Right atrium auricular region (tissue), 2 donors: ENCODE measurements at places on chromosomes 12 and 14.

DNA sequence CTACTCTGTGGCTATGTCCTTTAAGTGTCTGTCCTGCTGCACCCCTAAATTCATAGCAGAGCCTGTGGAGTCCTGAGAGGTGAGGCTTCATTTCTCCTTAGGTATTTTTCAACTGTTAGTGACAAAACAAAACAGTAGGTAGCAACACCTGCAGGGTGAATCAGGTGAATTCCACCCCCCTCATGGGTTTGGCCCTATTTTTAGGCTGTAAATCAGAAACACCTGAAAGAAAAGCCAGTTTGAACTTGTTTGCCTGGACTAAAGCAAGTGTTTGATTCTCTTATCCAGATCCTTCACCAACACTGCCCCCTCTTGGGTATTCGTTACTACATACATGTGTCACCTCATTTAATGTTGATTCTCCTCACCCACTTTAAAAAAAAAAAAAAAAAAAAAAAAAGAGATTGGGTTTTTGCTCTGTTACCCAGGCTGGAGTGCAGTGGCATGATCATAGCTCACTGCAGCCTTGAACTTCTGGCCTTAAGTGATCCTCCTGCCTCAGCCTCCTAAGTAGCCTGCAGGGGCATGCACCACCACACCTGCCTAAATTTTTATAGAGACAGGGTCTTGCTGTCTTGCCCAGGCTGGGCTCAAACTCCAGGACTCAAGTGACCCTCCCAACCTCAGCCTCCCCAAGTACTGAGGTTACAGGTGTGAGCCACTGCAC lies 10.3 kb downstream of the TBPL2 start:
- DNase-seq = no peak

GRCh38 chr12:84201976-84202375 lies 710.6 kb downstream of the SLC6A15 start:
- DNase-seq = no peak

DNA sequence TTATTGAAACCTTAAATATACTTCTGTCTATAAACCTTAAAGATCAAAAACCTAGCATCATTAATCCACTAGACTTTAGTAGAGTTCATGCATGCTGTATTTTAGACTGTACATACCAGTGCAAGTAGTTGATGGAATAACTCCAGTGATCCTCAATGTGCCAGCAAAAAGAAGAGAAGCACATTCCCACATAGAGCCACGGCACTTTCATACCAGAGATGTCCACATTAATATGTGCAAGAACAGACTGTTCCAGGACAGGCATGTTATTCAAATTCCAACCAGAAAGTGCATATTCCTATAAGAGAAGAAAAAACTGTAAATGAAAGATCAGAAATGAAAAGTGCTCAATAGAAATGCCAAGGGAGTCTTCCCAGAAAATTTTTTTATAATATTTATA lies 55.0 kb downstream of the KDM5A start:
- no peak for DNase-seq

DNA sequence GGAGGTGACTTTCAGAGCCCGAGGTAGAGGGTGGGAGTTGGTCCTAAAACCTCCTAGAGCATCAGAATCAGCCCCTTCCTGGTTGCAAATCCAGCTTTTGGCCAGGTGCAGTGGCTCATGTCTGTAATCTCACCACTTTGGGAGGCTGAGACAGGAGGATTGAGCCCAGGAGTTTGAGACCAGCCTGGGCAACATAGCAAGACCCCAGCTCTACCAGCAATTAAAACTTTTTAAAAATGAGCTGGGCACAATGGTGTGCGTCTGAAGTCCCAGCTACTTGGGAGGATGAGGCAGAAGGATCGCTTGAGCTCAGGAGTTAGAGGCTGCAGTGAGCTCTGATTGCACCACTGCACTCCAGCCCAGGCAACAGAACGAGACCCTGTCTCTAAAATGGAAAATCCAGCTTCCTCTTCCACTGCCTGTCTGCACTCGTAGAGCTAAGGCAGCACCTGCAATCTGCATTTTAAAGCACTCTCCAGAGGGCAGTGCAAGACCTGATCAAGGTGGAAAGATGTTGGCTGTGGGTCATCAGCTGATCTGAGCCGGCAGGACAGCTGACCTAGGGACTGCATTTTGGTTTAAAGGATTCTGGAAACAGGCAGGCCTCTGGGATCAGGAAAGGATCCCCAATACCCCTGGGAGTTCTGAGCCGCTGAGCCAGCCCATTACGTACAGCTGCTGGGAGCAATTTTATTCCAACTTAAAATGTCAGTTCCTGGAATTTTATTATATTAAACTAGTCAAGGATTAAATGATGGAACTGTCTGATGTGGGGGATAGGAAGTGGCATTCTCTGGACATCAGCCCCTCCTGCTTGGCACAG lies 1.8 kb upstream of the TESC start:
- no peak for DNase-seq

GRCh38 chr12:112971248-112971647 lies 7.1 kb upstream of the OAS2 start:
- no peak for DNase-seq

DNA sequence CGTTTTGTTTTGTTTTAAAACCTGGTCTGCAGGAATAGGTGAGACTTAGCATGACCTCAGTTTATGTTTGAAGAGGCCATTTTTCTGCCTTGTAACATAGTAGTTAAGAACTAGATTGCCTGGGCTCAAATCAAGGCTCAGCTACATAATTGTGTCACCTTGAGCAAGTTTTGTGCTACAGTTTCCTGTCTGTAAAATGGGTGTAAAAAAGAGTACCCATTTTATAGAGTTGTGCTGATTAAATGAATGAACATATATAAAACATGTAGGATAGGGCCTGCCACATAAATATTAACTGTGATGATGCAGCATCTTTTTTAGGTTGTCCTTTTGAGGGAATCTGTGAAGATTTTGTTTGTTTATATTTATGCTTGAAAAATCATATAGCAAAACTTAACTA lies 7.2 kb downstream of the WNK1 start:
- DNase-seq = no peak

- no peak for DNase-seq
Observed at GRCh38 chr12:106709068-106709511, 65.4 kb upstream of the RIC8B start.

DNA sequence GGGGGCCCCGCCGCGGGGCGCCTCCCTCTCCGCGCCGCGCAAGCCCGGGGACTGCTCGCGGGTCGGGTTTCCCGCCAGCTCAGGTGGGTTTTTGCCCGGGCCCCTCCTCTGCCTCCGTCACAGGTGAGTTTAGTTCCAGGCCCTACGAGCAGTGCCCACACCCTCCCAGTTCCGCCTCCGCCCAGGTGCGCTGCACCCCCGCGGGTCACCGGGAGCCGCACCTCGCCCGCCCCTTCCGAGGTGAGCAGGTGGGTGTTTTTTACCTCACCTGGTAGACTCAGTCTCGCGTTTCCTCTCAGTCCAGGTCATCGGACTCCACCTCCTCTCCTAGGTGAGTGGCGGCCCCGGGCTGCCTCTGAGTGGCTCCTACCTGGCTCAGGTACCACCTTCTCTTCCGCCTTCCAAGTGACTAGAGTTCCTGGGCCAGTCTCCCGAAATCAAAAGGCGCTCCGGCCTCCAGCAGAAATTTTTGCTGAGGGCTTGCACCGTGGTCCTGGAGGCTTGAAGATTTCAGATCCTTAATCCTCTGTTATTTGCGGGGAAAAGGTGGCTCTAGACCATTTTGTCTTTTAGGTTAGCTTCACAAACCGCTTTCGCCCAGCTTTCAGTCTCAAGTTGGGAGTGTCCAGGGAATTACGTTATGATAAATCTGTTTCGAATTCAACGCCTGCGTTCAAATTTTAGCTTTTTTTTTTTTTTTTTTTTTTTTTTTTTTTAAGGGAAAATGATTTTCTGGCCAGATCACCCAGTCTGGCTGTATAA lies at the start of gene TMEM30B:
Gene TMEM30B, minus strand, starts transcription at position 153 of the 762 bp plus-strand sequence. CDS start 191 bp downstream, outside the sequence.
- DNase-seq = no peak

- no peak for DNase-seq
Observed at GRCh38 chr14:104437703-104438102, 141.9 kb upstream of the C14orf180 start.

GRCh38 chr12:64681200-64682052 lies 71.1 kb downstream of the RASSF3 start:
- no peak for DNase-seq

DNA sequence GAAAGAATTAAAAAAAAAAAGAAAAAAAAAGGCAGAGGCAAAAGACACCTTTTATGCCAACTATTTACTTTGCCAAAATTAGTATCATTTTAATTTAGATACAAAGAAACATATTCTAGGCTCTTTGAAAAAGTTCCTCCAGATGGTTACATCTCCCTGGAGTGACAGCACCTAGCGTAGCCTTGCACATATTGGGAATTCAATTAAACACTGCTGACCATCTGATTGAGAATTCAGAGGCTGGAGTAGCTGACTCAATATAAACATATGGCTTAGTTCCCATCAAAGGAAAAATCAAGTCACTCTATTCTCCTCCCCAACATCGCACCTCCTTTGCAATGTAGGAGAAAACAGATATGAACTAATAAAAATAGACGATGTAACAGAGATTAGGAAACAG lies 36.4 kb downstream of the ANKS1B start:
- DNase-seq = no peak

DNA sequence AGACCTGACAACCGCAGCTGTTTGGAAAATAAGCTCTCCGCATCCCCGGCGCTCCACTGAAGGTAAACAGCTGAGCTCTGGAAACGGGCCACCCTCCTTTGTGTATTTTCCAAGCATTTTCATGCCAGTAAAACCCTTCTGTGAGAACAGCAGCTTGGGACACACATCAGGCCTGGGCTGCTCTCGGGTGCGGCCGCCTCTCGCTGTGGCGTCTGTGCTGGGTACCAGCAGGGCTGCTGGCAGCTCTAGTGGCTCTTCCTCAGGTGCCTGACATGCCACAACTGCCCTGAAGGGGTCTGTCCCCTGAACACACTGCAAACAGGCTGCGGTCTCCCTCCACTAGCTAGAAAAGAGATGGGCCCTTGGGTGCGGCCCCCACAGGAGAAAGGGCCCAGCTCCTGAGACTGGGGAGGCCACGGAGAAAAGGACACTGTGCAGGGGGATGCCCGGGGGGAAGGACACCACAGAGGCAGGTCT lies 96.3 kb downstream of the ITPK1 start:
- no peak for DNase-seq

DNA sequence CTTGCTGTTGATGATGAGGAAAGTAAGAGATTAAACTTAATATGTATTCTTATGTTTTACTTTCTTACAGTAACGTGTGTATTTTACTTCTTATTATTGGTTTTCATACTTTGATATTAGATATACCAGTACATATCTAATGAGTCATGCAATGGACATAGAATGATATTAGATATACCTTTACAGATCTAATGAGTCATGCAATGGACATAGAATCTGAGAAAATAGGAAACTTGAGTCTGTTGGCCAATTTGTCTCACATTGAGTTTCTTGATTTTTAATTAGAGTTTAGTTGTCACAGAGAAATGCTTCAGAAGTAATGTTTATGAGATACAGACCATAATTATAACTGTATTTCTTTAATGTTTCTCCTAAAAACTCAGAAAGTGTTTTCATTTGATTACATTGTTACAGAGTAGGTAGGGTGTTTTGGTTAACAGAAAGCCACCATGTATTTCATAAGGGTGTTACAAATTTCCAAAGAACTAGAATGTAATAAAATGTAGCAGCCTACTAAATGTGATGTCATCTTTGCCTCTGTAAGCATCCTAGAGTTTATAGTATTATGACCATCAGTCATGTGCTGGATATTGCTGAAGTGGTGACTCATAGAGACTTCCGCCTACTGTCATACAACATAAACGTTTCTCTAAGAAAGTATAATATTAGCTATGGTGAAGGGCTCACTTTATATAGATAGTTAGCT lies 3.0 kb downstream of the GAS2L3 start:
- no peak for DNase-seq

- DNase-seq = peak; percentile 73
Observed at GRCh38 chr14:93980456-93981201, 4.3 kb upstream of the ASB2 start.

DNA sequence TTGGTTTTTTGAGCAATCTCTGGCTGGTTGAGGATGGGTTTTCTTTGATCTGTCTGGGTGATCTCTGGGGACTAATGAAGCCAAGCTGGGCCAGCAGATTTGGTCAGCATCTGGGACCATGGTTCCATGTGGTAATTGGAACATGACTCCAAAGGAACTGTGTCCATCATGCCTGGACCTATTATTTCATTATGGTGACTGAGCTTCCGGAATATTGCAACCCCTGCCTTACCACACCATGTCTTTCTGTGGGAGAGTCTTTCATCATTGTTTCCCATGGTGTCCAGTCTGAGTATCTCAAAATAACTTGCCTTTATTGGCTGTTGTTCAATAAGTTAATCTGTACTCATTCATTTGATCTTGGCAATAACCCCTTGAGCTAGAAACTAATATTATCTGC lies 624.9 kb upstream of the TBX3 start:
- no peak for DNase-seq

DNA sequence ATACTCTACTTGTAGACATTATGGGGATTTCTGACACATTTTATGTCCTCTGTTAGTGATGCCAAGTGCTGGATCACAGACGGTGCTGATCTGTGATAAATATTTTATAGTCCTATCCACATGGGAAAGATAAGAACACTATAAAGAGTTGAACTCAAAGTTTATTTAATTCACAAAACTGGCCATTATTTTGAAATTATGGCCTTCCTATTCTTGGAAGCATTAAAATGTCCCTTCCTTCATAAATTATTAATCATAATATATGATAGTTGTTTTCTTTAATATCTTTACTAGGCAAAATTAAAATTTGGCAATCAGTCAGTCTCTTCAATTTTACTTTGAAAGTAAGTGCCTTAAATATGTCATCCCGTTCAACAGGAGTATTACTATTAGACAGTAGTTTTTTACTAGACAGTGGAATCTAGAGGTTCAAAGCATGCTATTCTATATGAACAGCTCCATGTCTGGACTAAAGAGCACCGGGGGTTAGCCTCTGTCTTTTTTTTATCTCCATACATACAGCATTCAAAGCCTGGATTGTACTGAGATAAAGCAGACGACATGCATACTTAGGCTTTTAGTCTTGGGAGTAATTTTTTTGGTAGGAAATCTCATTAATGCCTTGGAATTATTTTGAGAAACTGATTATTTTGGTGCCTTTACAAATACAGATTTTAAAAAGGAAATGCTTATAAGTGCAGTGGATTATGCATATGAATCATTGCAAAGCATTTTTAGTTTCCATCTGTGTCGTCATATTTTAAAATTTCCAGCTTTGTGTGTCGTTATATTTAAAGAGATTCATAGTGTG lies 306.1 kb upstream of the RGS6 start:
- DNase-seq = no peak

DNA sequence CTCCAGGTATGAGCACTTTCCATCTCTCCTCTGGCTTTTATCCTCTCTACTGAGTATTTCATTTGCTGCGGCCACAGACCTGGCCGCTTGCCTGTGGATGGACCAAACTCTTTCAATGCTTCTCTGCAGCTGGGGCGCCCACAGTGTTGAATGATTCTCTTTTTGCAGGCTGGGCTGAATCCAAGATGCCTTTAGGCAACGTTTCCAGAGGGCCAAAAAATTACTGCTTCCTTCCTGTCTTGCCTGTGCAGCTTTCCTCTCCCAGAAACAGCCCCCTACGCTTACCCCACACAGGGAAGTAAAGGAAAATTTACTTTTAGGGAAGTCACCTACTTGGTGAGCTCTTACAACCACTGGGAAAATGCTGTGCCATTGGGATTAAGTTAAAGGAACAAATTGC lies 55.6 kb upstream of the JDP2 start:
- DNase-seq = no peak
